ENCODE measurements at places on chromosomes 7 and 10. TPM values are rescaled to one million over a fixed set of nuclear protein-coding genes. Genes with fewer than 3 reads are reported as not detected.

Gene POLR2J3
- total RNA-seq: 28.3 TPM

Gene LIPF
- not detected for total RNA-seq

Gene ZNF722
- total RNA-seq: not detected

Gene PON1
- not detected for total RNA-seq

Gene SUN3
- total RNA-seq: not detected

Gene LAMTOR4
- 82.2 TPM for total RNA-seq

Gene ERVW-1
- total RNA-seq: not detected

Gene OPALIN
- total RNA-seq: not detected

Gene ACSM6
- not detected for total RNA-seq

Gene UPK3B
- total RNA-seq: 0.18 TPM

Gene RELN
- 7.5 TPM for total RNA-seq

Gene AKR1D1
- total RNA-seq: not detected

Gene UFSP1
- total RNA-seq: 3.3 TPM

Gene LANCL2
- total RNA-seq: 27.3 TPM
